ENCODE measurements at places on chromosomes 3 and 15. TPM values are rescaled to one million over a fixed set of nuclear protein-coding genes. Genes with fewer than 3 reads are reported as not detected.

GRCh38 chr3:108001457-108001856, 89.4 kb downstream of the CD47 start:
- peaks cover 5% of the 10 kb centered on the region for H3K4me1 ChIP-seq
- H3K36me3 ChIP-seq: no peaks in the 10 kb centered on the region
- H3K27me3 ChIP-seq: peaks cover 10% of the 10 kb centered on the region
- no peak for DNase-seq

SNAP23 gene
- total RNA-seq: 42.3 TPM

DNA sequence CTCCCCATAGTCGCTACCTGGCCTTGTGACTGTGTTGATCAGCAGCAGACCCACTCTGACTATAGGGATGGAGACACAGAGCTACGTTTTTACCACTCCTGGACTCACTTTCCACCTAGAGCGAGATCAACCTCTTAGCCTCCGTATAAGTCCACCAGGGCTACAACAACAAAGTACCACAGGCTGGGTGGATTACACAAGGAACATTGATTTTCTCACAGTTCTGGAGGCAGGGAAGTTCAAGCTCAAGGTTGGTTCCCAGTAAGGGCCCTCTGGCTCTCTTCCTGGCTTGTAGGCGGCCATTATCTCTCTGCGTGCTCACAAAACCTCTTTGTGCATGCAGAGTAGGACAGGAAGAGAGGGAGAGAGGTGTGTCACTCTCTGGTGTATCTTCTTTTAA, 330.4 kb upstream of the PROK2 start:
- no peak for DNase-seq
- no peak overlapping the region for H3K27ac ChIP-seq
- no peaks in the 10 kb centered on the region for H3K36me3 ChIP-seq
- H3K27me3 ChIP-seq: no peaks in the 10 kb centered on the region
- no peaks in the 10 kb centered on the region for H3K4me1 ChIP-seq

WWTR1 gene
- 0.33 TPM for total RNA-seq

DNA sequence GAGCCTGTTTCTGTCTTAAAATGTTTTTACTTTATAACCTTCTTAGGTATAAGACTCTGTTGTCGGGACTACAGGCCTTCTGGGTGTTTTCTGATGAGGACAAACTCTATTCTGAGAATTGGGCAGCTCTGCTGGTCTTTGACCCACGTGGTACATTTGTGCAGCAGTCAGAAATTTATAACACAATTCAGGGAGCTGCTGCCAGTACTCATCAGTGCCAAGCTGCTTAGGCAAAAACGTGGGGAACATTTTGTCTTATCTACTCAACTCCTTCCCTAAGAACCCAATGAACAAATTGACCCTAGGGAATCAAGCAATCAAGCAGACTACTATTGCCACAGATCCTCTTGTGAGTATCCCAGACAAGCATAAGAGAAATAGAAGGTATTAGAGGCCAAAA, 180.7 kb upstream of the PDZRN3 start:
- H3K4me3 ChIP-seq: no peak overlapping the region
- H3K27me3 ChIP-seq: no peaks in the 10 kb centered on the region
- no peaks in the 10 kb centered on the region for H3K4me1 ChIP-seq
- no peak overlapping the region for H3K27ac ChIP-seq
- H3K36me3 ChIP-seq: no peaks in the 10 kb centered on the region
- no peak for DNase-seq

GRCh38 chr3:182436547-182436946, 356.8 kb upstream of the ATP11B start:
- no peaks in the 10 kb centered on the region for H3K27me3 ChIP-seq
- no peaks in the 10 kb centered on the region for H3K36me3 ChIP-seq
- H3K27ac ChIP-seq: no peak overlapping the region
- DNase-seq: no peak
- no peak overlapping the region for H3K4me3 ChIP-seq
- H3K4me1 ChIP-seq: no peaks in the 10 kb centered on the region

- no peak for DNase-seq
- H3K4me1 ChIP-seq: no peaks in the 10 kb centered on the region
- no peak overlapping the region for H3K4me3 ChIP-seq
- H3K27ac ChIP-seq: no peak overlapping the region
These were observed 39.5 kb upstream of the RAB6B start for GRCh38 chr3:133934996-133935842.

- no peak overlapping the region for H3K27ac ChIP-seq
- no peaks in the 10 kb centered on the region for H3K27me3 ChIP-seq
- no peak for DNase-seq
These were observed 14.1 kb downstream of the XXYLT1 start for GRCh38 chr3:195256639-195257453.

GRCh38 chr3:186022931-186023330, 85.1 kb upstream of the TRA2B start:
- H3K27ac ChIP-seq: no peak overlapping the region
- H3K4me1 ChIP-seq: peaks cover 9% of the 10 kb centered on the region
- peaks cover 25% of the 10 kb centered on the region for H3K27me3 ChIP-seq
- H3K36me3 ChIP-seq: no peaks in the 10 kb centered on the region
- no peak overlapping the region for H3K4me3 ChIP-seq
- DNase-seq: no peak

WDR93 gene
- not detected for total RNA-seq

Data from activated naive CD8-positive, alpha-beta T cell treated with anti-CD3 and anti-CD28 coated beads for 36 hours (primary cell).